ENCODE measurements at places on chromosomes 6 and 20.

- DNase-seq, result peak; percentile 71
Observed at GRCh38 chr6:146546443-146547043, 2.9 kb downstream of the RAB32 start.

- no peak for DNase-seq
Observed at GRCh38 chr6:155436981-155437749, 18.5 kb downstream of the NOX3 start.

DNA sequence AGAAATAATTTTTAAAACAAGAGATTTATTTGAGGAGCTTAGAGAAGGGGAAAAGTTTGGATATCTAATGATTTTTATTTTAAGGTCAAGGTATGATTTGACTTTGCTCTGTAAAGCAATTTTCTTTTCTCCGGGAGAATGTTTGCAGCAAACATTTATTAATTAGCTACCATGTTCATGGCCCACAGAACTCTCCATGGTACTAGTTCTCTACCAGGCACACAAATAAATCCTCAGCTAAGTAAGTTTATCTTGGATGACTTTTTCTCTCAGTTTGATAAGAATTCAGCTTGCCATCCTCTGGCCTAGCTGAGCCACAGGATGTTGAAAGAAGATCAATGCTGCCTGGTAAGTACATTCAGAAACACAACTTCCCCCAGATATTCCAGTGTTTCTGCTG is 94.3 kb downstream of the PHACTR3 start:
- no peak for DNase-seq

GRCh38 chr6:136593748-136594490 is 43.7 kb upstream of the MAP7 start:
- peak; percentile 92 for DNase-seq

DNA sequence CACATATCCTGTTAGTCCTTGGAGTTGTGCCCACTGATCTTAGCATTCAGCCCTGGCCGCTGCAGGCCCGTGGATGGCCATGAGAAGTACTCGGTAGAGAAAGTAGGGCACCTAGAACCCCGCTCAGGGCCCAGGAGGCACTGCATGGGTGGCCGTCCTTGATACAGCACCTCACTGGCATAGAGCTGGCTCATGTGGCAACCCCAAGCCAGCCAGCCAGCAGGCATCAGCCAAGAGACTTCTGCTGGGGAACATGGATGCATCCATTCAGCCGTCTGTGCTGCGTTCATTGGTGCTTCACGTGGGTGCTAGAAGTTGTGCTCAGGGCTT is 10.6 kb downstream of the PYGB start:
- no peak for DNase-seq

DNA sequence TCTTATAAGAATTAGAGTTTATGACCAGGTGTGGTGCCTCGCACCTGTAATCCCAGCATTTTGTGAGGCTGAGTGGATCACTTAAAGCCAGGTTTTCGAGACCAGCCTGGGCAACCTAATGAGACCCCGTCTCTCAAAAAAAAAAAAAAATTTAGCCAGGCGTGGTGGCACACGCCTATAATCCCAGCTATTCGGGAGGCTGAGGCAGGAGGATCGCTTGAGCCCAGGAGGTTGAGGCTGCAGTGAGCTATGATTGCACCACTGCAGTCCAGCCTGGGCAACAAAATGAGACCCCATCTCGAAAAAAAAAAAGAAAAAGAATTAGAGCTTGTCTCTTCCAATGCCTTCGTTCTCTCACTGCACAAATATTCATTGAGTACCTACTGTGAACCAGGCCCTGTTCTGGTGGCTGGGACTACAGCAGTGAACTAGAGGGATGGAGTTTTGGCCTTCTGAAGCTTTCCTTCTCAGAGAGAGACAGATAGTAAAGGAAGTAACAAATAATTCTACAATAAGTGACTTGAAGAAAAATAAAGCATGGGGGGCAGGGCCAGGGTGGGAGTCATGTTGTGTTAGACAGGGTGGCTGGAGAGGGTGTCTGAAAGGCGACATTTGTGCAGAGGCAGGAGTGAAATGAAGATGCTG is 56.4 kb downstream of the HNF4A start:
- no peak for DNase-seq

GRCh38 chr6:29294499-29294914 is 7.0 kb upstream of the OR14J1 start:
- no peak for DNase-seq

GRCh38 chr20:63106108-63106764 is 99.5 kb upstream of the BHLHE23 start:
- DNase-seq, result peak; percentile 18

- no peak for DNase-seq
Observed at GRCh38 chr6:149560736-149561135, 5.4 kb upstream of the GINM1 start.

DNA sequence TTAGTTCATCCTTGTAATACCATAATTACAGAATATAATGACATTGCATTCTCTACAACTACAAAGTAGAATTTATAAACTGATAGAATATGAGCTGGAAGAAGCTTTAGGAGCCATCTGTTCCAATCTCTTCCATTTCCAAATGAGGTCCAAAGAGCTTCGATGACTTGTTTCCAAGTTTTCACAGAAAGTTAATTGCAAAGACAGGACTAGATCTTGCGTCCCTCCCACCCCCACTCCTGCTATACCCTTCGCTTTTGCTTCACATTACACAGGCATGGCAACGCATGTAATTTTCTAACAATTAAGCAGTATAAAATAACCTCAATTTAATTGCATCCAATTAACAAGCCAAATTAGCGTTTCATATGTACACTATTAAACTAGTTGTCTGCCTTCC is 7.0 kb downstream of the HIVEP2 start:
- DNase-seq, result no peak

- no peak for DNase-seq
Observed at GRCh38 chr6:30847971-30848436, 36.3 kb upstream of the DDR1 start.

- peak; percentile 82 for DNase-seq
Observed at GRCh38 chr20:62953839-62954703, 1.6 kb downstream of the SLC17A9 start.

- no peak for DNase-seq
Observed at GRCh38 chr20:32792316-32792715, 27.4 kb upstream of the MAPRE1 start.

- DNase-seq, result no peak
Observed at GRCh38 chr6:110841266-110841665, 26.0 kb upstream of the CDK19 start.

- DNase-seq, result no peak
Observed at GRCh38 chr6:99575544-99576227, 7.2 kb upstream of the CCNC start.
